ENCODE measurements at places on chromosomes 2 and 18.

DNA sequence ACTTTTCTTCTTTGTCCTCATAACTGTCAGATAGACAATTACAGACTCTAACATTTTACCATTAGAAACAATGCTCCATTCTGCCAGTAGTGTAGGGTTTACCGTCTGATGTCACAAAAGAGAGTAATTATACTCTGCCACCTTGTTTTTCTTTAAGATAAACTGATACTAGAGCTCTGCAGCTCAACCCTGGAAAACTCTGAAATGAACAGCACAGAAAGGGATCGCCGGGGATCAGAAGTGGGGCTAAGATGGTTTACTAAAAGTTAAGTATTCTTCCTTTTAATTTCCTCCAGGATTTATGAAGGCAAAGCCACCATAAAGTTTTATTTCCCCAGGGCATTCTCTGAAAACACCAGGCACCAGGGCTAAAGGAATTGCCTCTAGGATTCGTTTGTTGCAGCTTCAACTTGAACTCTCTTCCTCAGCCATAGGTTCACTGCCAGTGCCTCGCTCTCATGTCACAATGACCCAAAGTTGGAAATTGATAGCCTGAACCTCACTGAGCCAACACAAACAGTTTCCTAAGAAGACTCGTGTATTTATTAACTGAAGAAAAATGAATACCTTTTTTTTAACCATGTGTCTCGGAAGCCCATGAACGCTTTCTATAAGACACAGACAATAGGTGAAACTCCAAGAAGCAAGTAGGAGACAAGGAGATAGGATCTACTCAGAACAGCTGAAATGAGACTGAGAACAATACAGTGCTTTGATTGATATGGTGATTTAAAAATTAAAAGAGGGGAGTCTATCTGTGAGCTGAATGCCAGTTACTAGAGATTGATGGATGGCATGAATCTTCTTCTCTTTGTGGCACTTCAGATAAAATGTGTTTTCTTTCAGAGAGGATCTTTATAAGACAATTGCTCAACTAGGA lies 121.5 kb upstream of the SPATS2L start:
- no peak for DNase-seq

DNA sequence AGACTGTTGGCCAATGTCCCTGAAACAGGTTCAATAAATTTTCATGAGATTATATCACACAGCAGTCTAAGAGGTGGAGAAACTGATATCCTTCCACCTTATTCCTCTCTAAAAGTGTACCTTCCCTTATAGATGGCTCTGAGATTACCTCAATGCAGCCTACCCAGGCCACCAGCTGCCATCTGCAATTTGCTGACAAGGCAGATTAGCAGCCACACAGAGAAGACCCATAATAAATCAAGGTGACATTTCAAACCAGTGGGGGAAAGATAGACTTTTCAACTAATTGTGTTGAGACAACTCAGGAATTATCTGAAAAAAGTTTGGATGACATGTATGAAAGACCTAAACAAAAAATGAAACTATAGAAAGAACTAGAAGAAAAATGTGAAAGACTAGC lies 43.2 kb downstream of the ZBTB7C start:
- no peak for DNase-seq

- DNase-seq = no peak
Observed at GRCh38 chr2:102256276-102256675, 55.1 kb upstream of the IL1RL1 start.

- DNase-seq = no peak
Observed at GRCh38 chr2:121068851-121069250, 216.2 kb downstream of the TFCP2L1 start.

DNA sequence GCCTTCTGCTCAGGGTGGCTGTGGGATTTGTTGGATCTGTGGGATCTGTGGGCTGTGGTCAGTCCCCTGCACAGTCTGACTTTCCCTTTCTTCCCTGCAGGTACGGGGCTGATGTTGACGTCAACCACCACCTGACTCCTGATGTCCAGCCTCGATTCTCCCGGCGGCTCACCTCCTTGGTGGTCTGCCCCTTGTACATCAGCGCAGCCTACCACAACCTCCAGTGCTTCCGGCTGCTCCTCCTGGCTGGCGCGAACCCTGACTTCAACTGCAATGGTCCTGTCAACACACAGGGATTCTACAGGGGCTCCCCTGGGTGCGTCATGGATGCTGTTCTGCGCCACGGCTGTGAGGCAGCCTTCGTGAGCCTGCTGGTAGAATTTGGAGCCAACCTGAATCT lies 17.5 kb downstream of the ASB1 start:
- DNase-seq = no peak

DNA sequence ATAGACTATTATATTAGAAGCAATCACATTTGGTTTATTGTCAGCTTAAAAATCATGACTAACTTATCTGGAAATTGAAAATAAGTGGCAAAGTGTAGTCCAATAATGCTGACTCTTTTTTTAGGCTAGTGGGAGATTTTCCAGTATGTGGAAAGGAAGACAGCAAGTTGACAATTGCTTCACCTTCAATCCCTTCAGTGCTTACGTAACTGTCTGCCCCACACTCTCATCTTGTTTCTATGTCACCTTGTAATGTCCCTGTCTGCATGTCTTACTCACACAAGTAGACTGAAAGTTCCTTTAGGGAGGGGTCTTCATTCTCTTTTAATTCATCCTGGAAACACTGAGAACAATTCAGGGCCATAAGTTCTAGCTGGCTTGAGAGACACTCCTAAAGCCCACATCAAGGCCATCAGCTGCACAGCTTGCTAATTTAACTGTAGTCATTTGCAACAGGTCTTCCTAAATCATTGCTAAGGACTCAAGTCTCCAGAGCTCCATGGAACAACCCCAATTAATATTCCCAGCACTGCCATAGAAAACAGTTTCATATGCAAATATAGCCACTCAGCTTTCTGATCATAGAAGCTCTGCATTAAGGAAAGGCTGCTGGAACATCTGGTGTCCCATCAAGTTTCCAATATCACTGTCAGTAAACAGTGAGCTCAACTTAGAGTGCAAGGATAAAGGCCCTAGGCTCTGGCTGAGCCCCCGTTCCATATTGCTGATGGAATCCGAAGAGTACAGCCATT lies 230.5 kb downstream of the ETAA1 start:
- DNase-seq = no peak

DNA sequence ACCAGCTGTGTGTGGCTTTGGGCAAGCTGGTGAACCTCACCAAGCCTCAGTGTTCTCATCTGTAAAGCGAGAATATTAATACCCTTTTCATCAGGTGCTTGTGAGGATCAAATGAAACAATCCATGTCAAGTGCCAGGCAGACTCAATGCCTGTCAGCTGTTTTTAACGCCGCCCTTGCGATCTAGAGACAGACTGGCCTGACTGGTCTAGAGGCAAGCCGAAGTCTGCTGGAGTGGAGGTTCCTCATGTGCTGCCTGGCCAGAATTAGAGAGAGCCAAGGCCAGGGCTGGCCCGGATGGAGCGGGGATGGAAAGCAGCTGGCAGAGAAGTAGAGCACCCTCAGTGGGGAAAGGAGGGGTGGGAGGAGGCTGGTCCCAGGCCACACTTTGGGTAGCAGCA lies 74.5 kb upstream of the B3GNT7 start:
- no peak for DNase-seq

DNA sequence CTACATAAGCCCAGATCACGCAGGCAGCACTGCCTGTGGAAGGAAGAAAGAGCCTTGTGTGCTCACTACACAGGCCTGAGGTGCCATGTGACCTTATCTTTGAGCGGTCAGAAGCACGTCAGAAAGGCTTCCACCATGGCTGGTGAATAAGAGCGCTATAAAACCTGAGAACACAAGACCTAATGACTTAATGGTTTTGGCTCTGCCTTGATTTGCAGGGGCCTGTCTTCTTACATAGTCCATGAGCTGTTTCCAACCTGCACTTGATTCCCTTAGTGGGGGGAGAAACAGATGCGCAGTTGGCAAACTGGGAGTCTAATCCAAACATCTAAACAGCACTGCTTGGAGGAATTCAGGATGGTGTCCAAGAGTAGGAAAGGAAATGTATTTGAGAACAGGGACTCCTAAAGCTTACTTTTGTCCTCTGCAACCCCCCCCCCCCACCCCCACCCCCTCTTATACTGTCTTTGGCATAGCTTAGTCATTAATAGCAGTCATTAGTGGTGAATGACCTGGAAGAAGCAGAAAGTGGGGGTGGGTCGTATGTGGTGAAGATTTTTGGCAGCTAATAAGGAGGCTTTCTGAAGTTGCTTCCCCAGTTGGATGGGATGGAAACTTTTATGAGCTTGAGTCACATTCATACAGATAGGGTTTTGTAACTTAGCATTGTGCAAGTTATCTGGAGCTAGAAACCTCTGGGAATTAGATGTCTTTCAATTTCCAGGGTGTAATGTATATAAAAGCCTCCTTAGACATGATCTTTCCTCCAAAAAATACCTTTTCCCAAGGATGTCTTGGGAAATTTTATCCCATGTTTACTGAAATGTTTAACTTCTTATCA lies 454.1 kb downstream of the MEIS1 start:
- no peak for DNase-seq

DNA sequence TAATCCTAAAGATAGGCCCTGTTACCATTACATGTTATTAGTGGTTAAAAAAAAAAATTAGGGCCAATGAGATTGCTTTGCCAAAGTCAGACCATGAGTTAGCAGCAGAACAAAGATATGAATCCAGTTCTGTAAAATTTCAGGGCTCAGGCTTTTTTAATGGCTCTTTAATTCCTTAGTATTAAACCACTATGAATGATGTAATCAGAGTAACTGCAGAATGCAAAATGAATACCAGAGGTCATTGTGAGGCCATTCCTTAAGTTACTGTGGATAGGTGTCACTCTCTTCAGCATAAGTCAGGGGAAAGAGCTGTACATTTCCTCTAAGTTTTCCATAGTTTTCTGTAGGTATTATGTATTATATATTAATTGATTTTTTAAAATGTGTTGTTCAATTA lies 42.2 kb upstream of the TBR1 start:
- no peak for DNase-seq

GRCh38 chr18:62368100-62368499 lies 43.0 kb downstream of the TNFRSF11A start:
- DNase-seq = no peak

GRCh38 chr18:56980151-56980550 lies 166.7 kb upstream of the BOD1L2 start:
- DNase-seq = no peak
